Skin of body (tissue), 3 donors: ENCODE measurements at places on chromosomes 3 and 15. TPM values are rescaled to one million over a fixed set of nuclear protein-coding genes. Genes with fewer than 3 reads are reported as not detected.

GRCh38 chr3:69326855-69327300 lies 59.0 kb downstream of the FRMD4B start:
- DNase-seq, result no peak

IMPG2 gene
- 0.59 TPM for total RNA-seq

DNA sequence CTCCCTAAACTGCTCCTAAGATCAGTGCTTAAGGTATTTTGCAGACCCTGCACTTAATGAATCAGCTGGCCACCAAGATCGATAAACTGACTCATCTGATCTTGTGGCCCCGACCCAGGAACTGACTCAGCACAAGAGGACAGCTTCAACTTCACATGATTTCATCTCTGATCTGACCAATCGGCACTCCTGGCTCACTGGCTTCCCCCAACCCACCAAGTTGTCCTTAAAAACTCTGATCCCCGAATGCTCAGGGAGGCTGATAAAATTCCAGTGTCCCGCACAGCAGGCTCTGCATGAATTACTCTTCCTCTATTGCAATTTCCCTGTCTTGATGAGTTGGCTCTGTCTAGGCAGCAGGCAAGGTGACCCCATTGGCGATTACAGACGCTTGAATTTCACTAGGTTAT lies 13.5 kb downstream of the HTR3E start:
- no peak for DNase-seq

UNC13C gene
- total RNA-seq, result 2.1 TPM

DNA sequence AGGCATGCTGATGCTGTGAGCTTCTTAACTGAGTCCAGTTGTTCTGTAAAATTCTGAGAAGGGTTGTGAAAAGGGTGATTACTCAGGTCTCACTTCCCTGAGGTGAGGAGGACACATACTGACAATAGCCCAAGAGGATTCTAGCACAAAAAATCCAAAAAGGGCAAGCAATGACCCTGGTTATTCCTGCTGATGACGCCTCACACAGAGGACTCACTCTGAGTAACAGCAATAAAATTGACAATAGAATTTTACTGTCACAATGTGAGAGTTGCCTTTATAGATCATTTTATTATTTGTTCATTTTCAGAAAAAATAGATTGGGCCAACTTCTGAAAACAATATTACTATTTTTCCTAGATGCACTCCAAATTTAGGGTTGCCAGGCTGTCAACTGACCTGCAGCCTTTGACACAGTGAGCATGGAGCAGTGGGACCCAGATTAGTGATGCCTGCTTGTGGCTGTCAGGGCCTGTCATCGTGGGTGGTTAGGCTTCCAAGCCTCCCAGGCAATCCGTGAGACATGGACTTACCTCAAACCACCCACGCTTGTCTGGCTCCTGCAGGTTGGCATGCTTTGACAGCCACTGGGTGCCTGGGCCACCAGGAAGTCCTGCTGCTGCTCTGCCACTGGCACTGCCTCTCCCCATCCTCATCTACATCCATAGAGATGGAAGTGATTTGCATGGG lies 396.0 kb upstream of the THBS1 start:
- DNase-seq, result no peak

DNA sequence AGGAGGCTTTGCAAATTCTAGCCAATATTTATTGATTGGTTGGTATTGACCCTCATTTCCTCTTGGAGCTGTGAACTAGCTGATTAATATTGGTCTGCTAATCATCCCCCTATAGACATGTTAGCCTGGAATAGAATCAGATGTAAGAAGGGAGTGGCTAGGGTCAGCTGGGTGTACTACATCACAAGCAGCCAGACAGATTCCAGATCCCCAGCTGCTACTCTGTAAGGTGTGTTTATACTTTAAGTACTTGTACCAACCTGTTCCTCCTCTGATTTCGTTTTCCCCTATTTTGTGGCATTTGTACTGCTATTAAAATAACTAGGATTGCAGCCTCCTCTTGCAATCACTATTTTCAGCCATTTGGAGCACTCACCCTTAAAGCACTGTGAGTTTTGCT lies 49.9 kb downstream of the PARP15 start:
- DNase-seq, result no peak

DNA sequence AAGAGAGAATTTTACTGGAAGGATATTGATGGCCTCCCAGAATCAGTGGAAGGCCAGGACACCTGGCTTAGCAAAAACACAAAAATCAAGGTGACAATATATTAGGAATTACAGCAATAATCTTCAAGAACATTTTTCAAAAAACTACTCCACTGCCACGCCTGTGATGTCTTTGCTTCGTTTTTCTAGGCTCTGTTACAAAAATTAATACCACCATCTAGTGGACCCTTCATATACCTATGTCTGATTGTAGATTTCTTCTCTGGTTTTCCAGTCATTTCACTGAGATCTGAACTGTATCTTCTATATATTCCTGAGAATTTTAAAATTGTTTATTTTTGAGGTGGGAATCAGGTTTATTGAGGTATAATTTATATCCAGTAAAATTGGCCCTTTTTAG lies 5.6 kb upstream of the SLC33A1 start:
- no peak for DNase-seq

SLC27A2 gene
- 0.39 TPM for total RNA-seq

GRCh38 chr3:106086038-106086437 lies 217.2 kb upstream of the CBLB start:
- no peak for DNase-seq
